ENCODE measurements at places on chromosomes 16 and 17.

DNA sequence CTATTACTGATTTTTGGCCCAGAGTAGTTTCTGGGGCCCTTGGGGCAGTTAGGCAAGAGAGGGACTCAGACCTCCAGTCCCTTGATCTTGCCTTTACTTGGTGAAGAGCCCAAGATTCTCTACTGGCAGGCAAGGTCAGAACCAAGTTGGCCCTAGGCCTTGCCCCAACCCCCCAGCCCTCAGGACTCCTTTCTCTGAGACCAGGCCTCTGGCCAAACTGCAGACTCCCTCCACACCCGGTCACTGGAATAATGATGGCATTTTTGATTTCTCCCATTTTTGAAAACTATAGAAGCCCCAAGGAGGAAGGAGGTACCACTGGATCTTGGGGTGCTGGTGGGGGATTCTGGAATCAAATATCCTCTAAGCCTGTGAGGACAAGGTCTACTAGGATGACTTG, 18.0 kb upstream of the HOXB9 start:
- no peak for DNase-seq

GRCh38 chr16:27974896-27975540, 88.5 kb downstream of the GSG1L start:
- DNase-seq = no peak

DNA sequence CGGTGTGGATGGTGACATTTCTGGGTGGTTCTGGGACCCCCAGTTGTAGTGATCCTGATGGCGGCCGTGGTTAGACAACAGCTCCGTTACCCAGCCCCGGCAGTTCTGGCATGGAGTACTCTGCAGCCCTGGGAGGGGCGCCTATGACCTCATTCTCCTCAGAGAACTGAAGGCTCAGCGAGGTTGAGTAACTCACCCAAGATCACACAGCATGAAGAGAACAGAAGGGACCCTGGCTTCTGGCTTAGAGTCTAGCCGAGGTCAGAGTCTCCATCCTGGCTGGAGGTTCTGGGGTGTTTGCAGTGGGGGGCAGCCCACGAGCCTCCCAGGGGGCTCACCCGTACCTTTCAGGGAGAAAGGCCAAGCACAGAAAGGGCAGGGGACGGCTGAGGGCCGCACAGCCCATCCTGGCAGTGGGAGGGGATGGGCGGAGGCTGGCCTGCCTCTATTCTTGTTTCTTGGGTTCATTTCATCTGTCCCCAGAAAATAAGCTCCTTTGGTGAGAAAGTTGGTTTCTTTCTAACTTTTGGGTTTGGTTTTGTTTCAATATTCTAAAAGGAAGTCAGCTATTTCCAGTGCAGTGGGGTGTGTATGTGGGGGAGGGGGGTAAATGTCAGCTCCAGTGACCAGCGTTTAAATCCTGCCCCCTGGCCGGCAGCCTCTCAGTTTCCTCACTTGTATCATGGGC, 13.2 kb downstream of the ZFPM1 start:
- no peak for DNase-seq

- DNase-seq = no peak
These were observed 253.0 kb downstream of the FOXL1 start for GRCh38 chr16:86831366-86831765.

DNA sequence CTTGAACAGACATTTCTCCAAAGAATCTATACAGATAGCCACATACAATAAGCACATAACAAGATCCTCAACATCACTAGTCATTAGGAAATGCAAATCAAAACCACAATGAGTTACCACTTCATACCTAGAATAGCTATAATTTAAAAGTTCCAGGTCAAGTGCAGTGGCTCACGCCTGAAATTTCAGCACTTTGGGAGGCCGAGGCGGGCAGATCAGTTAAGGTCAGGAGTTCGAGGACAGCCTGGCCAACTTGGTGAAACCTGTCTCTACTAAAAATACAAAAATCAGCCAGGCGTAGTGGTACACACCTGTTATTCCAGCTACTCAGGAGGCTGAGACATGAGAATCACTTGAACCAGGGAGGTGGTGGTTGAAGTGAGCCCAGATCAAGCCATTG, 19.9 kb downstream of the RANBP10 start:
- DNase-seq = no peak

- no peak for DNase-seq
These were observed 6.0 kb upstream of the CBX8 start for GRCh38 chr17:79802736-79803420.

- DNase-seq = no peak
These were observed 29.8 kb upstream of the ZNF629 start for GRCh38 chr16:30816769-30817168.

DNA sequence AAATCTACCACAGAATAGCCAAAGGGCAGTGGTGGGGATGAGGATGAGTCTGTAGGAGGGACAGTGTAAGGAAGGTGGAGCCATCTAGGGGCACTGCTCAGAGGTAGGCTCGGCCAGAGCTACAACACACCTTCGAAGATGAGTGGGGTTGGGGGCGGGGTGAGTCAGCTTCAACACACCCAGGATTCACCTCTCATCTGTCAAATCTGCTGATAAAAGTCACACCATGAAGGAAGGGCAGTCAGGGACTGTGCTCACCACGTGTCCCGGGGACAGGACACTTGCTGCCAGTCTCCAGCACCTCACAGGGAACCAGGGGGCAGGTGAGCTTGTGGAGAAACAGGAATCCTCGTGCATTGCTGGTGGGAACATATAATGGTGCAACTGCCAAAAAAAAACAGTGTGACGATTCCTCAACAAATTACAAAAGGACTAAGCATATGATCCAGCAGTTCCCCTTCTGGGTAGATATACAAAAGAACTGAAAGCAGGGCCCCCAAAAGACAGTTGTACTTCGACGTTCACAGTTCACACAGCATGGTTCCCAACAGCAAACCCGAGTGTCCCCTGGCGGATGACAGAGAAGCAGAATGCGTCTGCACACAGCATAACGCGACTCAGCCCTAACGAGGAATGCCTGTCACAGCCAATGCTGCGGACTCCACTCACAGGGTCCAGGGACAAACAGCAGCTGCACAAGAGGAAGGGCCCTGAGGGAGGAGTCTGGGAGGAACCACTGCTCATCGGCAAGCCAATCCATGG, 133.1 kb downstream of the ANKRD11 start:
- DNase-seq = no peak

DNA sequence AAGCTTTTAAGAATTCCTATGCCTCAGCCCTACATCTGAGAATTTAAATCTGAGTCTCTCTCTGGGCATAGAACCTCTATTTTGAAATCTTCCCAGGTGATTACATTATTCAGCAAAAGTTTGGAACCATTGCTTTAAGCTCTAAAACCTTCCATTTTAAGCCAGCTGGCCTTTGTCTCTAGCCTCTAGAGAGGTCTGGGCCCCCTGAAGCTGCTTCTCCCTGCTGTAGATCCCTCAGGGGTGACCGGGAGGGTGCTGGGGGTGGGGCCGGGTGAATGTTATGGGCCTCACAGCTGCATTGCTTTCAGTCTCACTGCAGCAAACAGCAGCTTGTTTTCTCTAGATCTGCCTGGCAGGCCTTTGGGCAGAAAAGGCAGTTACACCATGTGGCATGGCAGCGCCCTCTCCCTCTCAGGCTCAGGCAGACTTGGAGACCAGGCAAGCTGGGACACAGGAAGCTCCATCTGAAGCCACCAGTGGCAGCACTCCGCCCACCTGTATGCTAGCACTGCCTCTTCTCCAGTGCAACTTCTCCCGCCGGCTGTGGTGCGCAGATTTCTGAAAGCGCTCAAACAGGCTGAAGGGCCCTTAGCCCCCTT, 66.3 kb downstream of the MPRIP start:
- DNase-seq = no peak

DNA sequence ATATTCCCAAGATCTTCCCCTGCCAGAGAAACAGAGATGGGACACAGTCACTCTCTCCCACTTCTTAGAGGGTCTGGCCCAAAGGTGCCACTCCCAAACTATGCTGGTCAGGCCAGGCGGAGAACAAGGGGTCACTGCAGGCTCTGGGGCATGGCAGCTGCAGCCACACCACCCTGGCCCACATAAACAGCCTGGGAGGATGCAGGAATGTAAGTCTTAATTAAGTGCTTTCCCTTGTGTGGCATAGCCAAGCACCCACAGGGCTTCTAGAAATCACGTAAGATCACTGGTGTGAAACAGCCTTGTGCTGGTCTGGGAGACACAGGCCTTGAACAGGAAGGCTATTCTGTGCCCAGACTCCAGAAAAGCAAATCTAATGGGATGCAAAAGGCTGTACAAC, 31.5 kb downstream of the ABCC12 start:
- no peak for DNase-seq

DNA sequence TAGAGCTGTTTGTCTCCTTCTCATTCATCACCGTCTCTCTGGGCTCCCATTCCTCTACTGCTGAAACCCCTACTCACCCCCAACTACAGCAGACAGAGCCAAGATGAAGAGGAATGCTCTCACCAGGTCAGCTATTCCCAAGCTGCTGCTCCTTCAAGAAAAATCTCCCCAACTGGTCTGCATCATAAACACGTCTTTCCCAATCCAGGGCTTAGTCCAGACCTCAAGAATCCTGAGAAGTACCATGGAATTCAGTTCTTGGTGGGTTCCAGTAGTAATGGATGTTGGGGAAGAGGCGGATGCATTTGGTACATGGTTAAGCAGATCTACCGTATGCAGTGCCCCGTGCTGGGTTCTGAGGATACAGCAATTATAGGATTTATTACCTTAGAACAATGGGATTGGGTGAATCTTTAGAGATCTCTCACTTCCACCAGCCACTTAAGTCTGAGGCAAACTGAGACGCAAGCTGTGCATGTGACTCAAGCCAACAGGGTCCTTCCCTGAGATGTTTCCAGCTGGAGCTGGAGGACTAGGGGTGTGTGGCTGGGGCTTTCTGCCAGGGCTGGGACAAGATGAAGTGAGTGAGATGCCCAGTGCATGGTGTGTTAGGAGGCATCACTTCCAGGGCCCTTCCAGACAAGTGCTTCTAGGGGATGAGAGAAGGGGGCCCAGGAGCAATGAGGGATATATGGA, 232.7 kb upstream of the CDH5 start:
- no peak for DNase-seq

- DNase-seq = peak; percentile 74
These were observed at the start of gene USP31 for GRCh38 chr16:23149267-23149992. Gene USP31 (minus strand): TSS chr16:23149452. CDS start chr16:23149270, 182 bp downstream.
